ENCODE measurements at places on chromosomes 12 and 14.

DNA sequence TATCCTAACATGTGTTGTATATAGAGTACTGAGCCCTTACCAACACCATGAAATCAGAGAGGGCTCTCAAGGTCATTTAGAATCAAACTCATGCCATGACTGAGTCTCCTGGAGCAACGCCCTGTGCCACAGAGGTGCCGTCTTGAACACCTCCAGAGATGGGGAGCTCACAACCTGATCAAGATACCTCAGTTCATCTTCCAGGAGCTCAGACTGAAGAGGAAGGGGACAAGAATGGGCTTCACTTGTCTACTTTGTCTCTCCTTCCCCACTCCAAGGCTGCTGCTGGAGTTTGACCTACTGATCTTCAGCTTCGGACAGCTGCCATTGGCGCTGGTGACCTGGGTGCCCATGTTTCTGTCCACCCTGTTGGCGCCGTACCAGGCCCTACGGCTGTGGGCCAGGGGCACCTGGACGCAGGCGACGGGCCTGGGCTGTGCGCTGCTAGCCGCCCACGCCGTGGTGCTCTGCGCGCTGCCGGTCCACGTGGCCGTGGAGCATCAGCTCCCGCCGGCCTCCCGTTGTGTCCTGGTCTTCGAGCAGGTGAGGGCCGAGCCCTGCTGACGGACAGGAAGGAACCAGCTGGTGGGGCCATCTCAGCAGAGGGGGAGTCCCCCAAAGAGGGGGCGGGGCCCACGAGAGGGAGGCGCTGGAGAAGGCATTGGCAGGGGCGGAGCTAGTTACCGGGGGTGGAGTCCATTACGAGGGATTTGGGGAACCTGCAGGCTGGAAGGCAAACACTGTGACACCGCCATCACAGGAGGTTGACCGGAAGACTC, 12.0 kb downstream of the SOAT2 start:
- no peak for DNase-seq

DNA sequence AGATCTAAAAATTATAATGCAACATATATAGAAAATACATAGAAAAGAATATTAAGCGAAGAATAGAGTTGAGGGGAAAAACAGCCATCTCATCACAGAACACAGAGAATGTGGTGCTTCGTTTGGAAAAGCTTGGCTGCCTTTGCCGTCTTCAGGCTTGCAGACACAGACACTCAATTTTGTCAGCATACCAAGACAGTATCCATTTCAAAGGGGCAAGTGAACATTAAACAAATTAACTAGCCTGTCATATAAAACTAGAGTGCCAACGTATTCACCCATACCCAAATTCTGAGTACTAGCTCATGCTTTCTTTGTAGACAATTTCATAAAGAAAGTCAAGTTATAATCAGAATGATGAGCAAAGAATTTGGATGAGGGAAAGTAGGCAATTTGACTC, 40.5 kb downstream of the DMAC2L start:
- DNase-seq = no peak

DNA sequence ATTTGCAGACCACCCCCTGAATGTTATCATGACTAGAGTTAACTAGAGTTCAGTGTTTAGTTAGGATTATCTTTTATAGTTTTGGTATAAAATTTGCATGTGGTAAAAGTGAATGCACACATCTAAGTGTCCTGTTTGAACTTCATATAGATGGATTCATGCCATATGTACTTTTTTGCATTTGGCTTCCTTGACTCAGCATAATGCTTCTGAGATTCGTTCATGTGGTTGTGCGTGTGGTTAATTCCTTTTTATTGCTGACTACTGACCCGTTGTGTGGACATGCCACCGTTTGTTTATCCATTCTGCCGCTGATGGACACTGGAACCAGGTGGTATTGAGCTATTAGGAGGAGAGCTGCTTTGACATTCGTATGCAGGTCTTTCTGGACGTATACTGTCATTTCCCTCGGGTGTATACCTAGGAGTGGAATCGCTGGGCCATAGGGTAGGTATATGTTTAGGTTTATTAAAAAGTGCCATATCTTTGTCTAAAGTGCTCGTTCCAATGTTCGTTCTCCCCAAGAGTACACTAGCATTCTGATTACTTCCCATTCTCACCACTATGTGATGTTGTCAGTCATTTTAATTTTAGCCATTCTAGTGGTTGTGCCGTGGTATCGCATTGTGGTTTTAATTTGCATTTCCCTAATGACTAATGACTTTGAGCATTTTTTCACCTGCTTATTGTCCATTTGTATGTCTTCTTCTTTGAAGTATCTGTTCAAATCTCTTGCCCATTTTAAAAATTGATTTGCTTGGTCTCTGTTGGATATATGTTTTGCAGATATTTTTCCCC, 37.7 kb downstream of the RIN3 start:
- DNase-seq = no peak

DNA sequence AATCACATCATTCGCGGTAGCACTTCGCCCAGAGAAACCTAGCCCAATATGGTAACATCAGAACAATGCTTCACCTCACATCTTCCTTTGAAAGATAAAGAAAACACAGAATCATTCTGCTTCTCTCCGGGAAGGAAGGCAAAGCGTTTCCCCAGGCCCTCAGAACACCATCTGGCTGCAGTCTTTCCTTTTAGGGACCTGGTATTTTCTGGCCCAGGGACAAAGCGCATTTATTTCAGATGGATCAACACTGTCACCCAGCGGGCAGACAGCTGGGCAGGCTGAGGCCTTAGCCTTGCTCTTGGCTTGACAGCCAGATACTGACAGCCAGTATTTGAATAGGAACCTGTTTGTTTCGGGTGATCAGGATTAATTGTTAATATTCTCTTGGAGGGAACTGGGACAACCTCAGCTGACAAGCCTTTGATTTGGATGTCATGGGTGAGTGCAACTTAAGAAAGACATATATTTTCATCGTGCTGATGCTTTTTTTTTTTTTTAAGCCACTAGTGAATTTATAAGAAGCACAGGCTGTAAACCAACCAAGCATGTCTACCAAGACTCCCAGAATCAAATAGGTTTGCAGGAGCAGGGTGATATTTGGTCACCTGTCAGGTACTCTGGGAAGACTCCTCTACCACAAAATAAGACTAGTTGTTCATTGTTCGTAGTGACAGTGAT, 118.9 kb downstream of the VEZT start:
- DNase-seq = peak; percentile 70

- DNase-seq = no peak
Measured at GRCh38 chr12:20524113-20524512, 155.8 kb downstream of the PDE3A start.

DNA sequence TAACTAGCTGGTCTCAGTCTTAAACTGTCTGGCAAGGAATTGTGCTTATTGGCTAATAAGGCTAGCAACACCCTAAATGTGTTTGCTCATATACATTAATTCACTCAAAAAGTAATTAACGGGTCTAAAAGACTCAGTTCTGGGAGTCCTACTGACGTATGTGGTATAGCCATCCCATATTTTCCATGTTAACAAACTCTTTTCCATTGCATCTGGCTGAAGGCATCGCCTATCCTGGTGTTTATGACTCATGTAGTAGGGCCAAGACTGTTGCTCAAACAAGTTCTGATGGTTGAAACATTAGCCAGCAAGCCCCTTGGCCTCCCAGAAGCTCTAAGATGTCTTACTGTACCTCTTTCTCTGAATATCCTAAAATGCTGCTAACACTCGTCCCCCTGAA, 98.5 kb downstream of the PHLDA1 start:
- peak; percentile 84 for DNase-seq

GRCh38 chr14:33307691-33308251, 369.1 kb downstream of the NPAS3 start:
- DNase-seq = no peak

GRCh38 chr12:99260456-99260996, 387.0 kb upstream of the GARIN6 start:
- no peak for DNase-seq

DNA sequence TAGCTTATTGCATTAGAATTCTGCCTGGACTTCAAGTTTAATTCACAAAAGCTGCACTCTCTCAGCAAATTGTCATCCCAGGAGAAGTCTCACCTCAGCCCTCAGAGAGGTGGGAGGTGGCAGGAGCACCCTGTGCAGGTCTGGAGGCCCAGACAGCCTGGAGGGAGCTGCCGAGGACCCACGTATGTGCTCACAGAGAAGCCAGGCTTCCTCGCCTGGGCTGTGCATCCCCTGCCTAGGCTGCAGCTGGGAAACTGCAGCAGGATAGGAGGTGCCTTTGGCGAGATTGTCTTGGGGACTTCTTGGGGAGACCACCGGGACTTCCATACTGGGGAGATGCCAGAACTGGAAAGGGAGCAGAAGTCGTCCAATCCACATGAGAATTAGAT, 8.8 kb downstream of the CPNE6 start:
- DNase-seq = no peak

GRCh38 chr12:32828552-32828951, 68.0 kb downstream of the PKP2 start:
- DNase-seq = no peak

DNA sequence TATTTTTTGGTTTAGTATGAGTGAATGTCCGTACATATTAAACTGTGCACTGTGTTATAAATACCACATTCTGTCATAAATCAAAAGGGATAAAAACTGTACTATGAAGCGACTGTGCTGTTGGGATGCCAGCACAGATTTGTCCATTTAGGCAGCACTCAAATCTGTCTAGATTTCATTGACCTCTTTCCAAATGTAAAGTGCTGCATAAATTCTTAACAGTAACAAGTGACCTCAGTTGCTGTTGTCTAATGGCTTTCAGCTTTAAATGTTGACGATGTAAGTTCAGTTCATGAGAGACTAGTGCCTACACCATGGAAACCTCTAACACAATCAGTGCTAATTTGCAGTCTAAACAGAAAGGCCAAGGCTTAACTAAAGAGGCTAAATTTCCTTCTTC, 531.4 kb upstream of the LMO3 start:
- DNase-seq = no peak

- no peak for DNase-seq
Measured at GRCh38 chr12:24907464-24907863, 41.4 kb downstream of the BCAT1 start.

- no peak for DNase-seq
Measured at GRCh38 chr14:95507701-95508103, 8.7 kb downstream of the SYNE3 start.

GRCh38 chr12:54601841-54602240, 13.4 kb upstream of the PPP1R1A start:
- DNase-seq = no peak

DNA sequence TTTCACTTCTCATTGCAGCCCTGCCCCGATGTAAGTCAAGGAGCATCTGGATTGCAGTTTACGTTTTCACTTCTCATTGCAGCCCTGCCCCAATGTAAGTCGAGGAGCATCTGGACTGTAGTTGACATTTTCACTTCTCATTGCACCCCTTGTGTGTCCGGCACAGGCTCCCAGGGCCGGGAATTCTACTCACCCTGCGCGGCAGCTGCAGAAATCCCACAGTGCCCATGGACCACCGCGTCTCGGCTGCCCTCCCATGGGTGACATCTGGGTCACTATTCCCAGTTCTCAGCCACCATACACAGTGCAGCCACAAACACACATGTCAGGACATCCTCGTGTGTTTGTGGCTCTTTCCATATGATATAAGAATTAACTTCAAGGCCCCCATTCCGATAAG, 378.5 kb downstream of the ADGRD1 start:
- DNase-seq = no peak

- no peak for DNase-seq
Measured at GRCh38 chr12:6392504-6392903, 8.5 kb downstream of the LTBR start.

DNA sequence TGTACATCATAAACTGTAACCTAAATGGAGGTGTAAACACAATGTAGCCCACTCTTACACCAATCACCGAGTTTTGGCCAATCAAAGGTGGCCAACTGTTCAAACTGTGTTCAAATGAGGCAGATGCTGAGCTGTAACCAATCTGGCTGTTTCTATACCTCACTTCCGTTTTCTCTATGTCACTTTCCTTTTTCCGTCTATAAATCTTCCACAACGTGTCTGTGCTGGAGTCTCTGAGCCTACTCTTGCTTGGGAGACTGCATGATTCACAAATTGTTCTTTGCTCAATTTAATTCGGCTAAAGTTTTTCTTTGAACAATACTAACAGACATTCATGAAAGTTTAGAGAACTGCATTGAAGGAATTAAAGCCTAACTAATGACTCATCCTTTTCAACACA, 547.1 kb upstream of the USP15 start:
- DNase-seq = no peak

GRCh38 chr14:83556065-83556464, 1973.9 kb upstream of the FLRT2 start:
- DNase-seq = no peak

DNA sequence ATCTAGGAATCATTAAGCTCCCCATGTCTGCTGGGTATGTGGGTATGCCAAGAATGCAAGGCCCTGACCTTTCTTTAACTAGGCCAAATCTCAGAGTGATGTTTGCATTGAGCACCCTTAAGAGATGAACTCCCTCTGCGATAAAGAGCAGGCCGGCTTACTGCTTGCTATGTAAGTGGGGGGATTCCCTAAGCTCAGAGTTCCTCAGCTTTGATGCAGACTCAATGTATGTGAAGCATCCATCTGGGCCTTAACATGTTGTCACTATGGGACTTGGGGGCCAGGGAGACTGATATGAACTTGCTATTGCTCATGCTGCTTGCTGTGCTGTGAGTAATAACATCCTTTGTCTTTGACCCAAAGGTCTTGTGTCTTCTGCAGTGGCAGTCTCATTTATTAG, 149.7 kb downstream of the C12orf75 start:
- DNase-seq = no peak

GRCh38 chr14:101707863-101708620, 53.5 kb upstream of the PPP2R5C start:
- no peak for DNase-seq

- no peak for DNase-seq
Measured at GRCh38 chr14:74547331-74547927, 53.9 kb downstream of the ISCA2 start.

DNA sequence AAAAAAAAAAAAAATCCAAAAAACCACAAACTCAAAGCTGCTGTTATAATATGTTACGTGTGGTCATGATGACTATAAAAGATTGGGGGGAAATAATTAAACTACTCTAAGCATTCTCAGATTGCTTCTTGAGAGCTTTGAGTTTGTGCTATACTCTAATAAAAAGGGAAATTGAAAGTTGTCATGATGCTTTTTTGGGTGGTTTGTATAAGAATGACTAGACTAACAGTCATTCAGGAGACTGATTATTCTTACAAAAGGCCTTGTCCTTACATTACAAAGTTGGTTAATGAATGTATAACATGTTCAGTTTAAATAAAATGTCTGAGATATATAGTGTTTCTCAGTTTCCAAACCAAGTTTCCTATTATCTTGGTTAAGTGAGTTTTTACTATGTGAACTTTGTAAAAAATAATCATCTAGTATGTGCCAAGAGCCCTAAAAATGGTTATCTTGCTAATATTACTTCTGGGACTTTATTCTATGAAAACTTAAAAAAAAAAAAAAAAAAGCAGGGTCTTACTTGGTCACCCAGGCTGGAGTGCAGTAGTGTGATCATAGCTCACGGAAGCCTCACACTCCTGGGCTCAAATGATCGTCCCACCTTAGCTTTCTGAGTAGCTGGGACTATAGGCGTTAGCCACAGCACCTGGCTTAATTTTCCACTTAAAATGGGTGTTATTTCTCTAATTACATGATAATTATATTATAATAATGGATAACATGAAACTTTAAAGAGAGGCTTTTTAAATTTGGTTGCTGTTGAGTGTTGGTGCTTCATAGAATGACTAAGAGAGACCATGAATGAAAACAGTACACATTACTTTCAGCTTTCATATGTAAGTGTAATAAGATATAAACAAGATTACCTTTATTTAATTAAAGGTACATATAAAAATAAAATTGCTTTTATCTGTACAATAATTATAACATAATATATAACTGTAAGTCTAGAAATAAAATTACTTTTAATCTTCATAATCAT, 459.6 kb upstream of the RGS6 start:
- no peak for DNase-seq

- DNase-seq = no peak
Measured at GRCh38 chr12:126950266-126950665, 1316.7 kb upstream of the TMEM132C start.

Data from AG04450 (cell line).